Esophagus squamous epithelium (tissue), 5 donors: ENCODE measurements at places on chromosomes 2 and 18.
A peak's percentile ranks its signal among the peaks of the same experiment; 100 is the strongest.

GRCh38 chr2:207166349-207167098 is 776 bp upstream of the KLF7 start:
- peak; percentile 29 for DNase-seq

GRCh38 chr2:224594840-224595239 is 9.7 kb upstream of the CUL3 start:
- no peak for DNase-seq

GRCh38 chr2:60899230-60899891 is 18.0 kb downstream of the REL start:
- DNase-seq, result no peak

- DNase-seq, result no peak
Measured at GRCh38 chr2:213065583-213066442, 85.6 kb downstream of the IKZF2 start.

DNA sequence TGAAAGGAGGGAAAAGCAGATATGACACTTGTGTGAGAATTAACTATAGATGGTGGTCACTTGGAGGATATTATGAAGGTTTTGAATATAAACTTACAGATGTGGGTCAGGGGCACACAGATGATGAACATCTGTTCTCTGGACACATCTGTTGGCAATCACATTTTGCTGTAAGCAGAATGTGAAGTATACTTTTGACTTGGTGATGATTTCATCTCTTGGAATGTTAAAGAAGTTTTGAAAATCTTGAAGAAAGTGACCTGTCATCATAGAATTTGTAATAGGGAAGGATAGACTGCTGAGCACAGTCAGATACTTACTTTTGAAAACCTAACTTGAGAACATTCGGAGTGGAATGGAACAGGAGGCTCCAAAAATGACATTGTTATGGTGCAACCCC is 40.2 kb downstream of the PIKFYVE start:
- no peak for DNase-seq

DNA sequence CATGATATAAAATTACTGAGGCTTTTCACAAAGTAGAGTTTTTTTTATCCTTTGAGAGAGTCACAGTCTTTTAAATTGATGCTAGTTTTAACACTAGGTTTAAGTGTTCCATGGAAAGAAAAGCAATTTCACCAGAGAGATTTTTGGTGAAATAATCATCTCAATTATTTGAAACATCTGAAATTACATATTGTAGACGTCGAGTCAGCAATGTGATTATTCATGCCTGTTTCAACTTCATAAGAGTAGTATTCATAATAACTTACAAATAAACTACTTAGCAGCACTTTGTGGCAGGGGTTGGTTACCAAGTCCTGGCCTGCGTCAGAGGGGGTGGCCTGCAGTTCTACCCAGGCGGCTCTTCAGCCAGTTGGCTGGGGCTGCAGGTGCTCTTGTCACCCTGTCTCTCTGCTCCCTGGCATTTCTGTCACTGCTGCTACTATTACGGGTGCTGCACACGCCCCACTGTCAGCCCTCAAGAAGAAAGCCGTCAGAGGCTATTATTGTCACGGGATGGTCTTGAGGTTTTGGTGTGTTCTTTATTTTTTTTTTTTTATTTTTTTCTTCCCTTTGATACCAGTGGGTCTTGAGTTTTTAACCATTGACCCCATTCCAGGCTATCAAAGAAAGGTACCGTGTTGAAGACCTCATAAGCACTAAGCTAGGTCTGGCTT is 50.4 kb downstream of the MALT1 start:
- DNase-seq, result no peak

- DNase-seq, result no peak
Measured at GRCh38 chr2:75200140-75201096, 1.1 kb upstream of the TACR1 start.

GRCh38 chr2:238381341-238382115 is 45.2 kb upstream of the ASB1 start:
- no peak for DNase-seq

GRCh38 chr2:10717628-10718027 is 3.8 kb upstream of the ATP6V1C2 start:
- DNase-seq, result no peak

GRCh38 chr2:39264733-39265132 is 21.0 kb upstream of the CDKL4 start:
- DNase-seq, result no peak

GRCh38 chr18:10139783-10140410 is 226.1 kb downstream of the VAPA start:
- DNase-seq, result no peak

DNA sequence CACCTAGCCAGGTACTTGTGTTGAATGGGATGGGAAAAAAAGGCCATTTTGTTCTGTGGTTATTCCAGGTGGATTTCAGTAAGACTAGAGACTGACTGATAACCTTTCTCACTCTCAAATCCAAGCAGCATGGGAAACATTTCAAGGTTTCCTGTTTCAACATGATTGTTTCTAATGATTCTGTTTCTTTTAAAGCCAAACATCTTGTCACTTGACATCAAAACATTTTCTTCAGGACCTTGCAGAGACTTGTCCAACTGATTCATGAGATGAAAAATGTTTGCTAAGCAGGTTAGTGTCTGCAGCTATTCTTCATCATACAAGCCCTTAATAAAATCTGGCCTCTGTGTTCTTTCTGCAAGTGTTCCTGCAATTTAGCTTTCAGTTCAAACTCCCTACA is 456.5 kb upstream of the CWC22 start:
- no peak for DNase-seq

DNA sequence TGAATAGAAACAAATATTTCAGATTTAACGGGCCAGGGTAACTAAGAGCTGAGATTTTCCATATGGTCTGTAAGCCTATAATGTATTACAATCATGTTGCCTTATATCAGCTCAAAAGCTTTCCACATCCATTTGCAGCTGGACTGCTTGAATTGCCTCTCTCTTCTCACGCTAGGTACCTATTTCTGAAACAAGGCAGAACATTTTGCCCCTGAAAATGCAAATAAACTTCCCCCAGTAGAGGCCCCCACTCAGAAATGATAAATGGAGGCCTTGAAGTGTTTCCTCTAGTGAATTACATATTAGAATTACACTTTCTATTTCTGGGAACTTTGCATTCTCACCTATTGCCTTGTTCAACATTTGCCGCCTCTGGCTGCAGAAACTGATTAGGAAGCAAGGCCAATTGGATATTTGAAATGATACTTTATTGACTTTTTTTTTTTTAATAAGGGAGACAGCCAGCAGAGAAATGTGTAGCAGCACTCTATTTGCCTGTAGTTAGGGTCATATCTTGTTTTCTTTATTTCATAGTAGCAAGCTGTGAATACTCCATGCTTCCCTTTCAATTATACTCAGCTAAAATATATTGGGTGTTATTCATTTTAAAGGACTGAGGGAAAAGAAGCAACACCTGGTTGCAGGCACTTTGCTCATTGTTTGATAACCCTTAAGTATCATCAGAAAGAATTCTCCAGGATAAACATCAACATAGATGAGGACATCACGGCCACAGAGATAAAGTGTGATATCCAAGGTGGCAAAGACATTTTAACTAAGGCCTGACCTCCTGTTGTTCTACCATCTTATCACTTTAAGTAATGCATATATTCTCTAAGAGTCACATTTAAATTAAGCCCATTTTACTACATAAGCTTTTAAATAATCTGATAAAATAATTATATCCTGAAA is 505.5 kb downstream of the LRRTM4 start:
- DNase-seq, result no peak

DNA sequence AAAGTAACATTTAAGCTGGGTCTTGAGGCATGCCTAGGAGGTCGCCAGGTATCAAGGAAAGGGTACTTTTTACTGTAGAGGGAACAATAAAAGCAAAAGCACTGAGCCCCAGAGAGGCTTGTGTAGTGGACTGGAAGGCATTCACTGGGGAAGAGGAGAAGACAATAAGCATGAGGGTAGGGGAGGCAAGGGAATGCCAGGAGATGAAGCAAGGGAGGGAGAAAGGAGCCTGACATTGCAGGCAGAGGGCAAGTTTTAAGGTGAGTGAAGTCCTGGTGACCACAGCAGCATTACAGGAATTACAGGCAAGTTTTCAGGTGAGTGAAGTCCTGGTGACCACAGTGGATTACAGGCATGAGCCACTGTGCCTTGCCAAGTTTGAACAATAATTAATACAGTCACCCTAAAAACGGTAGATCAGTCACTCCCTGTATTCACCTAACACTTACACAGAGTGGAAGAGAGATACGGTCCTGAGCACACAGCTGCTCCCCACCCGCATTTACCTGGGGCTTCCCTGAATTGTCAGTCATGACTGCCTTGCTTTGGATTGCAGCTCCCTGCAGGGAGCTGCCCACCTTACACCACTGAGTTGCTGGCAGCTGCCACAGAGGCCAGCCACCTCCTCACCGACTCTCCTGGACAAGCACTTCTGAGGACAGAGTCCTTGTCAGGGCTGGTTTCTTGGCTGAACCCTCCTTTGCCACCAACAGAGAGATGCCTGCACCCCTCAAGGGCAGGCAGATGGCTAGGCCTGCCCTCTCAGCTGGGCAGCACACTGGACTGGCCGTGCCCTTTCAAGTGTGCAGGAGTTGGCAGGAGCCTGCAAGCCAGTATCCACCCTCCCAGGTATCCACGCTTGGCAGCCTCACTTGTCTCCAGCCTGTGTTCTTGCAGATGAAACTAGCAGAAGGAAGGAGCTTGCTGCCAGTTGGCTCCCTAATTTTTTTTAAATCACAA is 153.2 kb upstream of the MSH6 start:
- DNase-seq, result no peak

DNA sequence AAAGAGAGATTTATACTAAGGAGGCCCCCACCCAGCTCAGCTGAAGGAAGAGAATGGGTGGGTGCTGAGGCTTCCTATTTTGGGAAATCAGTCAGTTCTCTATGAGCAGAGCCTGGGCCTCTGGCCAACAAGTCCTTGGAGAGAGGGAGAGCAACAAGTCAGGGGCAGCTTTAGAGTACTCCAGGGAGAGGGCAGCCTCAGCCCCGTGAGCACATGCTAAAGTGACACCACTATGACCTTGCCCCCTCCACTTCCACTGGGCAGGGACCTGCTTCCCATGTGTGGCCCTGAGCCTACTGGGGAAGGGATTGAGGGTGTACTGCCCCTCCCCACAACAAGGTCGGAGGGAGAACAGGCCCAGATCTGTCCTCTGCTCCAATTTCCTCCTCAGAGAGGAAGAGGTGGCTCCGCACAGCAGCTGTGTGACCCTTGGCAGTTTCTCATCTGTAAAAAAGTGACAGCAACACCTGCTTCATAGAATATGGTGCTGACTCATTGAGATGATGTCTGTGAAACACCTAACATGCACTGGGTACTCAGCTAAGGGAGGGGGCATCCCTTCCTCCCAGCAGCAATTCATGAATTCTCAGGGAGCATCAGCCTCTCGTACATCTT is 72.9 kb downstream of the CLHC1 start:
- DNase-seq, result no peak
